Upper lobe of left lung (tissue), 6 donors: ENCODE measurements at places on chromosomes 5 and 9. TPM values are rescaled to one million over a fixed set of nuclear protein-coding genes. Genes with fewer than 3 reads are reported as not detected.

AGXT2 gene
- not detected for total RNA-seq

TCOF1 gene
- total RNA-seq: 21.7 TPM

GRCh38 chr5:138790684-138791083 is 37.5 kb downstream of the CTNNA1 start:
- H3K4me3 ChIP-seq: no peak overlapping the region
- H3K4me1 ChIP-seq: peaks cover 30% of the 10 kb centered on the region
- no peaks in the 10 kb centered on the region for H3K36me3 ChIP-seq
- no peak for DNase-seq

CFAP77 gene
- 0.78 TPM for total RNA-seq

GRCh38 chr5:103512500-103512899 is 50.1 kb downstream of the NUDT12 start:
- no peak overlapping the region for H3K27ac ChIP-seq
- H3K27me3 ChIP-seq: no peaks in the 10 kb centered on the region
- H3K4me1 ChIP-seq: no peaks in the 10 kb centered on the region
- no peaks in the 10 kb centered on the region for H3K36me3 ChIP-seq
- H3K4me3 ChIP-seq: no peak overlapping the region

CTNND2 gene
- 1.1 TPM for total RNA-seq

- no peak overlapping the region for H3K27ac ChIP-seq
- H3K27me3 ChIP-seq: no peaks in the 10 kb centered on the region
- H3K36me3 ChIP-seq: peaks cover 31% of the 10 kb centered on the region
Measured at GRCh38 chr9:121138561-121138960, 63.1 kb downstream of the RAB14 start.

DNA sequence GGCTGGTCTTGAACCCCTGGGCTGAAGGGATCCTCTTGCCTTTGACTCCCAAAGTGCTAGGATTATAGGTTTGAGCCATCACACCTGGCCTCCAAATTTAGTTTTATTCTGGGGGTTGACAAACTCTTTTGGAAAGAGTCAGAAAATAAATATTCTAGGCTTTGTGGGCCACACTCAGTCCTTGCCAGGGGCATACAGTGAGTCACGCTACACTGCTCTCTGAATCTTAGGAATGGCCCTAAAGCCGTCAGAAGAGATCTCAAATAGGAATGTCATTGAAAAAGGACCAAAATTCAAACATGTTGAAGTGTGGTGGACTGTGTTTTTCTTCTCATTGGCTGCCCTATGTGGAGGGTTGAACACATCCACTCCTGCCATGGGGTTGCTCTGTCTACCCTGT is 127.7 kb upstream of the BASP1 start:
- no peak overlapping the region for H3K27ac ChIP-seq
- no peak overlapping the region for H3K4me3 ChIP-seq
- H3K27me3 ChIP-seq: no peaks in the 10 kb centered on the region
- H3K4me1 ChIP-seq: peaks cover under 1% of the 10 kb centered on the region
